ENCODE measurements at places on chromosomes 3 and 15. TPM values are rescaled to one million over a fixed set of nuclear protein-coding genes. Genes with fewer than 3 reads are reported as not detected.
A peak's percentile ranks its signal among the peaks of the same experiment; 100 is the strongest.

DNA sequence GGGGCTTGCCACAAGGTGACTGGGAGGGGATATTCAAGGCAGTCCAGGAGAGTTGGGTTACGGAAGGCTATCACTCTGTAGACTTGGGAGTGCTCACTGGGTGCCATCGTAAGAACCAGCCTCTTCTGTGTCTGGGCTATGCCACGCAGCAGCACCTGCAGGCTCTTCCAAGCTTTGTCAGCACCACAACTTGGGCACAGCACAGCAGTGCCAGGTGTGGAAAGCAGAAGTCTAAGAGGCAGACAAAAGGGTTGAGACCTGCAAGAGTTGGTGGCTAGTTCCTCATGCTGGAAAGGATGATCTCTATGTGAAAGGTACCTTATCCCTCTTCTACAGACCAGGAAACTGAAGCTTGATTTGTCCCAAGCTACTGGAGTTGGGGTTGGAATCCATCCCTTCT is 15.8 kb downstream of the CX3CR1 start:
- DNase-seq: no peak

GRCh38 chr15:78615151-78615589 is 5.6 kb downstream of the CHRNA3 start:
- no peak for DNase-seq

DNA sequence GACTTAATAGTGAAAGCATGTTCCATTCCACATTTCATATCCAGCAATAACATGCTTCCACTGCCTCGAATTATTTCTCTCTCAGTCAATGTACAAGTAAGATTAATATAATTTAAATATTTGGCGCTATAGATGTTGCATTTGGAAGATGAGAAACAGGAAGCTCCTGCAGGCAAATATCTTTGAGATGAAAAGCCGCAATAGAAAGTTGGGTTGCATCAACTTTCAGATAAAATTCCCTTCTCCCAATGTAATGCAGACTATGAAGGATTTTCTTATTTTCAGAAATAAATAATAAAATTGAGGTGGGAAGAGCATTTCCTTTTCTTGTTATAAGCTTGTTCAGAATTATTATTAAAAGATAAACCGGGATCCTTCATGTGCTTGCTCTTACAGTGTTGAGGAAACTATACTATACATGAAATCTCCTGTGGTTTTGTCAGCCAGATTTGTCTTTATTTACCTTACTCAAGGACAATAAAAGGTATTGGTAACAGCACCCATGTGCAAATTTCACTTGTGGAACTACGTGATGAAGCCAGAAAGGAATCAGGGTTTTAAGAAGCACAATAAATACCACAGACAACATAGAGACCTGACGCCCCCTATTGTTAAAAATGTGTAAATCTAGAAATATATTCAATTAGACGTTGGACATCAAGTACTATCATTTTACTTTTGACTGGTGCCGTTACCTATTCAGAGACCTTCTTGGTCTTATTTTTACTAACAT is 307.0 kb downstream of the ARPP21 start:
- DNase-seq: no peak

DNA sequence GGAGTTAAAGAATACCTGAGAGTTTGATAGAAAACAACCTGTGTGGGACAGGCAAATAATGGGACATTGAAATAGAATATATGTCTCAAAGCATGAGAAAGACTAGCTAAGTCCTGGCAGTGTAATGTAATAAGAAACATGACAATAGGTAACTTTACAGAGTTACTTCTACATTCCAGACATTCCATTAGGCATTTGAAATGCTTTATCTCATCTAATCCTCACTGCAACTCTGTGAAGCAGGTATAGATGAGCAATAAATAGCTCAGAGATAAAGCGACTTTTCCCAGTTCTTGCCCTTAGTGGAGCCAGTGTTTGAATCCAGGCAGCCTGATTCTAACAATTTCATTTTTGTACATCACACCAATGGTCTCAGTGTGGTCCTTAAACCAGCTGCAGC is 76.8 kb downstream of the CPNE4 start:
- DNase-seq: no peak

- DNase-seq: no peak
These were observed 2.9 kb upstream of the FYTTD1 start for GRCh38 chr3:197746801-197747237.

GRCh38 chr15:50192926-50193620 is 11.1 kb downstream of the SLC27A2 start:
- DNase-seq: no peak

- DNase-seq: no peak
These were observed 378.0 kb downstream of the LSAMP start for GRCh38 chr3:116067326-116067725.

DNA sequence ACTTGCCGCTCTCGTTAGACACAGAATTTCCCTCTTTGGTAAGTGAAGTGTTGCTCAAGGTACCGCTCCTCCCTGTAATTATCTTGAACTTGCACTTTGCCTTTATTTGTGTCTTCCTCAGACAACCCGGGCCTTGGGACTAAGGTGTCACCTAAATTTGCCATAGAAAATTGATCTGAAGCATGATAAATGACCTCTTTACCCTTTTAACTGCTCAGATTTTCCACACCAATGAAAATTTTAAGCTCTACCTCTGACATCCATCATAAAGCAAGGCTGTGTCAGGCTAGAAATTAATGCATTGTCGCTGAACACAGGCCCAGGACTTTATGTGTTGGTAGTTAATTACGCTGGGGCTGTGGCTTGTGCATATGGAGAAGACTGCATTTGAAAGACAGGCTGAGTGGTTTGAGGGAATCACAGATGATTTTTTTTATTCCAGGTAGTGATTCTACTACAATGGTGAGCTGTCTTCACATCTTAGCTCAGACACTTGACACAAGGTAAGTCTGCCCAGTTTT is 199.6 kb upstream of the CHRM5 start:
- no peak for DNase-seq

Gene FBXO40
- 0.68 TPM for total RNA-seq

GRCh38 chr15:93154666-93155065 is 65.7 kb upstream of the RGMA start:
- no peak for DNase-seq

DNA sequence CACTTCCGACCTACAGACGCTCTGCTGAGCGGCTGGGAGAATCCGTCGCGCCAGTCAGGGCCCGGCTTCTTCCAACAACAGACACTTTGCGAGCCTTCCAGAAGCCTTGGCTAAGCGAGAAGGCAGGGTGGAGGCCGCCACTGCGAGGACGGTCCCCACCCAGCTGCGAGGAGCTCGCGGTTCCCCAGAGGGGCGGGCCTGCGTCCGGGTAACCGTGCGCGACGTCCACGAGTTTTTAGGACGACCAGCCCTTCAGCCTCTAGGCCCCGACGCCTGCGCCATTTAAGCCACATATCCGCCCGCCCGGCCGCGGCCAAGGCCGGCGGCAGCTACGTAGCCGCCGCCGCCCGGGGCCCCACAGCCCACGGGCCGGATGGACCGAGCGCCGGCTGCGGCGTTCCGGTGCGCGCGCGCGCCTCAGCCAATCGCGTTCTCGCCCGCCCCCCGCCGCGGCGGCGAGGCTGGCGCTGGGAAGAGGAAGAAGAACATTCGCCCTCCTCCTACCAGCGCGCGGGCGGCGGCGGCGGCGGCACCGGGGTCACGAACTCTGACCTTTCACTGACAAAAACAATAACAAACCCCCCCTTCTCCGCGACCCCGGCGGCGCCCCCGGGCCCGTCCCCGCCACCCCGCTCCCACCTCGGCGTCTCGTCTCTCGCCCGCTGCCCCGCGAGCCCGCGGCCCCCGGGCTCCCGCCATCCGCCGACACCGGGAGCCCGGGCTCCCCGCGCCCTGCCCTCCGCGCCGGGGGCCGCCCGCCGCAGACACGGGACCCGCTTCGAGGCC is at the start of gene NR2C2:
TSS of gene NR2C2 (plus strand) at position 484 of the 786 bp plus-strand sequence. CDS start 56,332 bp downstream, outside the sequence.
- peak; percentile 81 for DNase-seq

Gene CCRL2
- total RNA-seq: 0.45 TPM

GRCh38 chr3:187504435-187504834 is 136.2 kb downstream of the RTP4 start:
- DNase-seq: no peak

DNA sequence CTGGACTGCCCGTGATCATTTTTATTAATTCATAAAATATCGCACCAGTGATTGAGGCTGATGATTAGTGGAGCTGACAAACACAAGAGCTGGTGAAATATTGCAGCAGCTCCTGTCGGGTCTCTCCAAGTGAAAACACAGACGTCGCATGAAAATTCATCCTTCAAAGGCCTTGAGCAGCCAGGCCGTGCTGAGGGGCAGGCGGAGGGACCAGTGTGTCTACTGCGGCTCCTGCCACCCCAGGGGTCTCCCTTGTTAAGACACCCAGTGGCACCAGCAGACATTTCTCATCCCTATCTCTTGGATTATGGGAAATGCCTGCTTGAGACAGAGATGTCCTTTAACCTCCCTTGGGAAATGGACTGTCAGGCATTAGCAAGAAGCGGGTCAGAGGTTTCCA is 289.4 kb upstream of the TLE3 start:
- DNase-seq: no peak

DNA sequence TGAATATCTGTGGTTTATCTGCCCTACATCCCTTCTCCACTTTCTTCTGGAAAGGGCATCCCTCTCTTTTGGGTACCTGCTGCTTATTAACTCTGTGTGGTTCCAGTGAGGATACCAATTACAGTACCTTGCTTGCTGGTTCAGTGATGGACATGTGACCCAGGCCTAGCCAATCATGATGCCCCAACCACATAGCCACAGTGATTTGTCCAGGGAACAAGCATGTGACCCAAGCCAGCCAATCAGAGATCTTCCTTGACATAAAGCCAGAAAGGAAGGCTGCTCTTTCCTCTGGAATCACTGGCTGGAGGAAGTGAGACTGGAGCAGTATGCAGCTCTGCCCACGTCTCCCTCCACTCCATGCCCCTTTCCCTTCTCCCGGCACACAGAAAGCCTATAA is 10.9 kb upstream of the TMEM158 start:
- DNase-seq: no peak

DNA sequence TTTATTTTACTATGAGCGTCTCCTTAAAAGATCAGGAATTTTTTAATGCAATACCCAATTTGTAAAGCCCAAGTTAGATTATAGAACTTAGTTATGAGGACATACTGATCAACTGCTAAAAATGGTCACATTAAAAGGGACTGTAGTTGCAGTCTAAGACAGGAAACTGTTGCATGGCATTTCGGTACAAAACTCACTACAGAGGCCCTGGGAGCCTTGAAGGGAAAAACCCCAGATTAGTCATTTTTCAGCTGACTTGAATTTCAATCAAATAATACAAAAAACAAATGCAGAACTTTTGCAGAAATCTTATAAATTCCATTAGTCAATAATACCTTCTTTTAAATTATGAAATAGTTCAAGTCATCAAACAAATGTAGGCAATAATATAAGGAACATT is 6.9 kb upstream of the PTX3 start:
- no peak for DNase-seq

DNA sequence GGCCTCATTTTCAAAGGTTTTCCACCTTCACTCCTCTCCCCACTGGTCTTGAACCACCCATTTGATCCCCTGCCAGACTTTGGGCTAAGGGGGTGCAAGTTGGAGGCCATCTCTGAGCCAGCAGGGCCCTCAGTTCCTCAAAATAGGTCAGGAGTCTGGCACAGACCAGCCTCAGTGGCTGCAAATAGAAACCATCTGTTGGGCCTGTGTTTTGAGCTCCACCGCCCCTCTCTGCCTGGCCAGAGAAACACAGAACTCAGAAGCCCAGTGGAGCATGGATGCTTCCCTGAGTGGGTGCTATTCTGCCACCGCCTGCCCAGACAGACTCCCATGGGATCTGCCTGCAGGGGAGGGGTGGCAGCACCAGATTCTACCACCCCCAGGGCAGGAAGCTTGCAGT is 56.3 kb downstream of the CORO2B start:
- DNase-seq: no peak

DNA sequence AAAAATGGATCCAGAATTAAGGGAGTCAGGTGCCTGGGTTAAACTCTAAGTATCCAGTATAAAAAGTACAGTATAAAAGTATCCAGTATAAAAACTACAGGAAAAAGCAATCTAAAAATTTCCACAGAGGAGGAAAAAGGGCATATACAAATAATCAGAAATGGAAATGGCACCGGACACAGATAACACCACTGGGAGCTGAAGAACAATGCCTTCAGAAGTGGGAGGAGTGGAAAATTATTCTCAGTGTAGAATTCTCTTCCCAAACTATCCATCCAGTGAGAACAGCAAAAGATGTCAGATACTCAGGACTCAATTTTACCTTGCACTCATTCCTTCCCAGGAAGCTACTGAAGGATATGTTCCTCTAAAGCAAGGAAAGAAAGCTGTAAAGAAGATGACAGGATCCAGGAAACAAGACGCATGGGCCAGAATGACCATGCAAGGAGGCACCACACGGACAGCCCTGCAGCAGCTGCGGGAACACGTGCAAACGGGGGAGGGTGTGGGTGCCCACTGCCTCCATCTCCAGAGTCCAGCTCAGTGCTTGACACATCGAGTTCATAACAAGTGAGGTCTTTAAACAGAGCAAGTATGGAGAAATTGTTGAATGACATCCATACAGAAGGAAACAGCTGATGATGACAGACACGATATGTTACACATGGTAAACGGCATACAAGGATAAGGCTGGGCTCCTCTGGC is 68.5 kb downstream of the CHSY1 start:
- DNase-seq: no peak

Data from prostate gland (tissue), 2 donors.